NCI-H1436 treated with DMSO at 0.1 percent for 48 hours (cell line): ENCODE measurements at places on chromosomes 13 and 19.

DNA sequence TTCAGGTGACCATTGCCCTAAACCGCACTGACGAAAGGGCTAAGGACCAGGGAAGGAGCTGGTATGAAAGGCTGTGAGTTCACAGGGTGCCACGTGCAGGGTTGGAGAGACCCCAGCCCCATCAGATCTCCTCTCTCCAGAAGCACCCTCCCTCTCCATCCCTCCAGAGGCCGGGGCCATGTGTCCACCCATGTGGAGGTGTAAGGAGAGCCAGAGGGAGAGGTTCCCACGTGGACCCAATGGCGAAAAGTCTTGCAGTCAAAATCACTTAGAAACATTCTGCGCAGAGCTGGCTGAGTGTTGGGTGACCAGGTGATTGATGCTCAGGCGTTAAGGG, 168.3 kb downstream of the COL4A1 start:
- DNase-seq = no peak

- DNase-seq = peak; percentile 11
Measured at GRCh38 chr13:71605744-71606143, 261.3 kb downstream of the DACH1 start.

DNA sequence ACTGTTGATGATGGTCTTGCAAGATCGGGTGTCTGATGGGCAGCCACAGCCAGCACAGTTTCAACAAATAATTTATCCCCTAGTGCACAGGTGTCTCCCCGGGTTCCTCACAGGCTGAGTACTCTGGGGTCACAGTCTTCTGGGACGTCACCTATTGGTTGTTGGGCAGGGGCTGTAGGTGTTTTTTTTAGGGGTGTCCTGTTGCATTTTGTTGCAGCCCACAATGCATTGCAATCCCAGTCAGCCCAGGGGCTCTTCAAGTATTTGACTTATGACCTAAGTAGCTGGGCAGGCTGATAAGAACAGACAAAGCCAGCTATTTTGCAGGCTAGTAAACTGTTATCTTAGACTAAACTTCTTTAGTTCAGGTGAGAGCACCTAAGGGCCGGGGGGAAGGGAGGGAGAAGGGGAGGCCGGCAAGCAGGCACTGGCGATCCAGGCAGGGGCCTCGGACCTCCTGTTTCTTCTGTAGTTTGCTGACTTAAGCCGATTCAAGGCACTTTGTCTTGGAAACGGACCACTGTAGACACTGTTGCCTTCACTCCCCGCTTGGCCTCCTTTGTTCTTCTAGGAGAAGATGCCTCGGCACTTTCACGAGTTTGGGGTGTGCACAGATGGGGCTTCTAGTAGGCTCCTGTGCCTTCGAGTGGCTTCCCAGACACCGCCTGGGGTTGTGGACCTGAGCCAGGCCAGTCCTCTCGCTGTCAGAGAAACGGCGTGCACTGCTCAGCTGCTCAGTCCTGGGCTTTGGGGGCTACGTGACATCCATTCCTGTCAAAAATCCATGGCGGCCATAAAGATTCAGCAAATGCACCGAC, 33.9 kb upstream of the GRTP1 start:
- DNase-seq = no peak

DNA sequence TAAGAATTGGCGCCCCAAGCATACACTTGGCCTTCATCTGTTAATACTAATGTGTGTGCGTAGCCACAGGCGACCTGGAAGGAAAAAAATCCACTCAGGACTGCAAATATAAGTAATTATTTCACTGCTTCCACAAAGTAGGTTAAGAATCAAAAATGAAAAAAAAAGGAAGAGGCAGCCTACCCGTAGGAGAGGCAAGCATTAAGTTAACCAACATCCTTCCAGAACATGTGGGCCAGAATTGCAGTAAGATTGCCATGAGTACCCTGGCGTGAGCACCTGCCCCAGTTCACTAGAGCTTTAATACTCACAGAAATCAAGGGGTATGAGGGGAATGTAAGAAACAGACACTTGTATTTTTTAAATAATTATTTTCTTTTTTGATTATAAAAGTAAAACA, 22.2 kb downstream of the RCBTB2 start:
- no peak for DNase-seq

- DNase-seq = no peak
Measured at GRCh38 chr13:90979059-90979458, 368.4 kb upstream of the MIR17HG start.

DNA sequence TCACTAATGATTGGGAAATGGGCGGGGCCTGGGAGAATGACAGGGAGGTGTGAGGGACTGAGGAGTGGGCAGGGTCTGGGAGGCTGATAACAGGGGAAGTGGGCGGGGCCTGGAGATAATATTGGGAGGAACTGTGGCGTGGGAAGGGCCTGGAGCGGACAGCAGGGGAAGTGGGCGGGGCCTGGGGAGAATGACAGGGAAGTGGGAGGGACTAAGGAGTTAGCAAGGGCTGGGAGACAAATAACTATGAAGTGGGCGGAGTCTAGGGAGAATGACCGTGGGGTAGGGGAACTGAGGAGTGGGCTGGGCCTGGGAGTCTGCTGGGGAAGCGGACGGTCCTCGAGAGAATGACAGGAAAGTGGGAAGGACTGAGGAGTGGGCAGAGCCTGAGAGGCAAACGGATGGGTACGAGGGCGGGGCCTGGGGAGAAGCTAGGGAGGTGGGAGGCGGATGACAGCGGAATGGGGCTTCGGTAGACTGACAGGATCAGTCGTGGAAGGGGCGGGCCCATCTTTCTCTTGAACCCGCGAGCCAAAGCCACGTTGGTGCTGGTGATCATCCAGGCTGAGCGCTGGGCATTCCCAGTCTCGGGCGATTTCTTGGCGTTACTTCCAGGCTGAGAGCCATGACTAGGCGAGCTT, 14.0 kb upstream of the TUBB4A start:
- DNase-seq = no peak

DNA sequence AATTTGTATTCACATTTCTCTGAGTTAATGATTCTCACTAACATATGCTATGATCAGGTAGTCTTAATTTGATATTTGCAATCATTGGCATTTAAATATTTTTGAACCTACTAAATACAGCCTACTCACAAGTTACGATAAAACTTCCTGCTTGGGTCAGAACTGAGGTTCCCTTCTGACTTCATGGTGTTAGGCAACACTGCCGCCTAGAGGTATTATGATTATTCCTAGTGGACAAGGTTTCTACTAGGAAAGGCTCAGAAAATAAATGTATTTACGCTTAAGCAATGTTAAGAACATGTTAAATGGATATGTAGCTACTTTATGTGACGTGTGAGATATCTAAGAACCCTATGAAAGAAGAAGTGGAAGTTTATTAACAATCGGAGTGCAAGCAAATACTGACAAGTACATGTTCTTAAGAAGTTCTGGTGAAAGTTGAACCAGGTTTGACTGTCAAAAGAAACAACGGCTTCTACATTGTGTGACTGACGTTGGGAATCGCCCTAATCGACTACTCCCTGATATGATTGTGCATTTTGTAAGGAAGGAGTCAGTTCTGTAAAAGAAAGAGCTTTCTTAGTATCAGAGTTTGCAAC, 1395.8 kb downstream of the SLITRK5 start:
- DNase-seq = peak; percentile 44

- DNase-seq = no peak
Measured at GRCh38 chr19:47389150-47389556, 30.2 kb downstream of the MEIS3 start.

GRCh38 chr13:79456051-79456450, 24.9 kb upstream of the NDFIP2 start:
- DNase-seq = no peak

- no peak for DNase-seq
Measured at GRCh38 chr13:110916301-110917142, 1.7 kb upstream of the ANKRD10 start.

- DNase-seq = no peak
Measured at GRCh38 chr13:30847650-30848307, 58.3 kb upstream of the MEDAG start.
